ENCODE measurements at places on chromosomes 2 and 18.

GRCh38 chr2:72273384-72273783 is 125.7 kb upstream of the CYP26B1 start:
- DNase-seq, result no peak

DNA sequence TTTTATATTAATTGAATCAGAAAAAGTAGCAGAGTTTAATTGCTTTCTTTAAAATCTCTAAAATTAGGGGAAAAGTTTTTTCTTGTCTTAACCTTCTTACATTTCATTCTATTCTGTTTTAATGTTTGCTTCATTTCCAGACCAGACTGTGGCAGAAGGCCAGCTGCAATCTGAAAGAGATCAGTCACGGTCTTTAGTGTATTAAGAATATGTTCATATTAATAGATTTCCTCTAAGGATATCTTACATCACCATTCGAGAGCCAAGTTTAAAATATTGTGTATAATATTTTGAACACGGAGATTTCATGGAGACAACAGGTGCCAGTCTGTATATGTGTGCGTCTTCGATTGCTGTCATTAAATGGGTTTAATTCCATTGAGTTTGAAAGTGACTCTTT is 230.9 kb upstream of the ZSWIM2 start:
- no peak for DNase-seq

GRCh38 chr2:217469203-217469810 is 533.5 kb downstream of the TNS1 start:
- no peak for DNase-seq

DNA sequence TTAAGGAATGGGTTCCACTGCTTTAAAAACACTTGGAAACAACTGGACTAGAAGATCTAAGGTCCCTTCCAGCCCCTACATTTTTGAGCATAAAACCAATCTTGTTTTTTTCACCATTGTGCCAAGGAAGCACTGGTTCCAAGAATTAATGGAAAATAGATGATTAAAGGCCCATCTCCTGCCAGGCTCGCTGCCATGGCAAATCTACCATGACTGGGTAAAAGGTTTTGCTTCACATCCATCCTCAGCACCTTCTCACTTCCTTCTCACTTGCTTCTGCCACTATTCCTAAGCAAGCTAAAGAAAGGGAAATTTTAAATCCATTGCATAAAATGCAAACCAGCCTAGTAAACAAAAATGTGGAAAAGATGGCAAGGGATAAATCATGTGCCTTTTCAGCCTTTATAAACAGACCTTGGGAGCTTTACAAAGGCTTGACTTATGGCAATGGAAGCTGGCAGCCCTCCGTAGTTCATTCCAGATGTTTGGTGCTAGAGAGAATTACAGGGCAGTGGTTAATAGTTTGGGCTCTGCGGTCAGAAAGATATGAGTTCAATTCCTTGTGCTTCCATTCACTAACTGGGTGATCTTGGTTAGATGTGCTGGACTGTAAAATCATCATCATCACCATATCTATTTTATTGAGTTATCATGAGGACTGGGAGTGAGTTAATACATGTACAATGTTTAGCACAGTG is 27.0 kb upstream of the ST3GAL5 start:
- DNase-seq, result no peak

DNA sequence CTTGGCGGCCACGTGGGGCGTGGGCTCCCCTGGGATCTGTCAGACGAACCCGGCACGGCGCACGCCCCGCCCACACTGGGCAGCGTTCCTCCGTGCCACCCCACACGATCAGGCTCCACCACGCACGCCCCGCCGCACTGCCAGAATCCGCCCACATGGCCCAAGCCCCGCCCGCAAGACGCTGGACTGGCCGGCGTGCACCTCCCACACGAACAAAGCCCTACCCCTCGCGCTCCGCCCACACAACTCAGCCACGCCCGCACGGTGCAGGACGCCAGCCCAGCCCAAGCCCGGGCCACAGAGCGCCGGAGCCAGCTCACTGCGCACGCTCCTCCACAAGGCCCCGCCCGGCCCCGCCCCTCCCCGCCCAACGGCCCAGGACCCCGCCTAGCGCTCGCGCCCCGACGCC is 555 bp downstream of the TMEM18 start:
- peak; percentile 94 for DNase-seq

GRCh38 chr18:8629602-8630001 is 20.4 kb downstream of the RAB12 start:
- no peak for DNase-seq

- no peak for DNase-seq
Measured at GRCh38 chr2:17962876-17963275, 84.4 kb downstream of the KCNS3 start.

GRCh38 chr18:23857756-23858155 is 156.8 kb upstream of the TTC39C start:
- DNase-seq, result no peak

- DNase-seq, result no peak
Measured at GRCh38 chr18:24500217-24500616, 39.8 kb downstream of the HRH4 start.

DNA sequence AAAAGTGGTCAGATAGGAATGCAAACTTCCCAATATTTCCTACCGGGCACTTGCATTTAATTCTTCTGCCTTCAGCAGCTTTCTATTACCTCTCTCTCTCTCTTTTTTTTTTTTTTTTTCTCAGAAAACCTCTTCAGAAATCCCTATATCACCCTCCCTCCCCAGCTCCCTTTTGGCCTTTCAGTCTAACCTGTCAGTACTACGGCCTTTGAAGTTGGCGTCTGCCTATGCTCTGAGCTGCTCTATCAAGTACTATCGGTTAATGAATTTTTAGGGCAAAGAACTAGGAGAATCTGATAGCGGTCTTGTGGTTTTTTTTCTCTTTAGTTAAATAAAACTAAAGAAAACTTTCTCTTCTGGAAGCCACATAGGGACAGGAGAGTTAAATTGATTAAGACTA is 122.4 kb upstream of the MAPRE2 start:
- no peak for DNase-seq

DNA sequence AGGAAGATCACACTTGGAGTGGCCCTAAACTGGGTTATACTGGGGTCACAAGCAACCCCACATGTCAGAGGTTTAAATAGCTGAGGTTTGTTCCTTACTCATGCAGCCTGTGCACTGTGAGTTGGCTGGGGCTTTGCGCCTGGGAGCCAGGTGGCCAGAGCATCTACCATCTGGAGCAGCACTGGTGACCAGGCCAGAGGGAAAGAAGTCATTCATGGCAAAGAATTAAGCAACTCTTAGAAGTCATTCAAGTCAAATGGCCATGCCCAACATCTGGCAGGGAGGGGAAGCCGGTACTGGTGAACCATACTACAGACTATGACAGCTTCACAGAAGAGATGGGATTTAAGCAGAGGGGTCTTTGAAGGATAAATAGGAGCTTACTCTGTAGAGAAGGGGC is 90.7 kb downstream of the POLR1A start:
- no peak for DNase-seq

DNA sequence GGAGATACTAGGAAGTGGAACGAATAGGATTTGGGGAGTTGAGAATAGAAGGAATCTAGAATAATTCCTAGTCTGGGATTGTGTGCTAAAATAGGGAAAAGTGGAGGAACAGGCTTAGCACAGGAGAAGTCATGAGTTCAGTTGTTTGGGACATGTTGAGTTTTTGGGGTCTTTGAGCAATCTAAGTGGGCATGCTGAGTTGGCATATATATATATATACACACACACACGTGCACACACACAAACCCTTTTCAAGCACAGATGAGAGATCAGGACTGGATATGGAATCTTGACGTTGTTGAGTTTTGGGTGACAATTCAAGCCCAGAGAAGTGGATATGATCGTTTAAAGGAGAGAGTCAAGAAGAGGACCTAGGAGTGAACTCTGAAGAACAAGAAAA is 168.2 kb upstream of the CHST9 start:
- no peak for DNase-seq

GRCh38 chr2:220310451-220310861 is 683.0 kb downstream of the SLC4A3 start:
- no peak for DNase-seq

GRCh38 chr2:47134386-47135090 is 20.6 kb downstream of the STPG4 start:
- no peak for DNase-seq

GRCh38 chr2:19675856-19676460 is 225.8 kb downstream of the TTC32 start:
- no peak for DNase-seq

DNA sequence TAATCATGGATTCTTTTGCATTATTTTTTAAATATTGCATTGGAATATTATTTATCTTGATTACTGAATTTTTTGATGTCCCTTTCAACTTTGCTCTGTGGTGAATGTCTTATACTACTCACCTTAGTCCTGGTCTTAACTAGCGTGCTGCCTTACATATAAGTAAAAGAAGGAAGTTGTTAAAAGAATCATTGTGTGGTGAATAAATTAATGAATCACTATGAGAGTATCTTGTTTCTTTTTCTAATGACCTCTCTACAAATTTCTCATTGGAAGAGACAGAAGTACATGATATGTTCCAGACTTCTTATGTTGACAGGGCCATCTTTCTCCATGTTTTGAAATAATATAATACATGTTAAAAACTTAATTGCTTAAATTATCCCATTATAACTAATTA is 432.6 kb upstream of the MMADHC start:
- no peak for DNase-seq

- DNase-seq, result no peak
Measured at GRCh38 chr2:144701259-144701658, 181.3 kb upstream of the ZEB2 start.

DNA sequence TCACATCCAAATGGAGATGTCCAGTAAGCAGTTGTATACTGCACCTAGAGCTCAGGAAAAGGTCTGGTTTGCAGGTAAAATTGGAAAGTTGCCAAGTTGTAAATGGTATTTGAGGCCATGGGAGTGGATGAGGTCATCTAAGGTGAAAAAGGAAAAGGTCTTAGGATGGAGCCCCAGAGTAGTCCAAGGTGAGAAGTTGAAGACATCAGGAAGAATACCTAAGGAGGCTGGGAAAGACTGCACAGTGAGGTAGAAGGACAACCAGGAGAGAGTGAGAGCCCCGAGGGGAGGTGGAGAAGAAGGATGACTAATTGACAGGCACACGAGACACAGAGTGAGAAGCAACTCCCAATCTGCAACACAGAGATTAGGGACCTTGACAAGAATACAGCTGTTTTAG is 10.7 kb downstream of the DPP4 start:
- DNase-seq, result no peak

DNA sequence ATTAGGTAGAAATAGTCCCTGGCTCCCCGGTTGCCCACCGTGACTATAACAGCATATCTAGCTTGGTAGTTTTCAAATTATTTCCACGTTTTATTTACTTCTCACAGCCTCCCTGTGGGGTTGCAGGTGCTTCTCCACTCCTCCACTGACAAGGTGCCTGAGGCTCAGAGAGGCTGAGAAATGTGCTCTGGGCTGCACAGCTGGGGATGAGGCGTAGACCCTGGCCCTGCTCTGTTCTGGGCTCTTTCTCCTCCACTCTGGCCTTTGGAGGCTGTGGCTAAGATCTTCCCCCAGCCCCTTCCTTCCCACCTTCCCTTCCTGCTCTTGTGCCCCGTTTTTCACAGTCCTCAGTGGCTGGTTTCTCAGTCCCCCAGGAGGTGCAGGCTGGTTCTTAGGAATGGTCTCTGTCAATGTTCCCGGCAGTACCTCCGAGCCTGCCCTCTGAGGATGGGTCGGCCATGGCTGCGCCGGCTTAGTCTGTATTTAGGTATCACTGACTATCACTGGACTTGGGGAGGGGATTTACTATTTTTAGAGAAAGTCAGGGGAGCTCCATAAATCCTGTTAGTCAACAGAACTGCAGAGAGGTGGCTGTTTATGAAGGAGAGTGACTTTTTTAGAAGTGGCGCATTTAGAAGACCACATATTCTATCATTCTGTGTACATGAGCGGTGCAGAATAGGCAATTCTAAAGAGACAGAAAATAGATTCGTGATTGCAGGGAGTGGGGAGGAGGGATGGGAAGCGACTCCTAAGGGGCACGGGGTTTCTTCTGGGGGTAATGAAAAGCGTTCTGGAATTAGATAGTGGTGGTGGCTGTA is 35.0 kb downstream of the HPCAL1 start:
- DNase-seq, result no peak

DNA sequence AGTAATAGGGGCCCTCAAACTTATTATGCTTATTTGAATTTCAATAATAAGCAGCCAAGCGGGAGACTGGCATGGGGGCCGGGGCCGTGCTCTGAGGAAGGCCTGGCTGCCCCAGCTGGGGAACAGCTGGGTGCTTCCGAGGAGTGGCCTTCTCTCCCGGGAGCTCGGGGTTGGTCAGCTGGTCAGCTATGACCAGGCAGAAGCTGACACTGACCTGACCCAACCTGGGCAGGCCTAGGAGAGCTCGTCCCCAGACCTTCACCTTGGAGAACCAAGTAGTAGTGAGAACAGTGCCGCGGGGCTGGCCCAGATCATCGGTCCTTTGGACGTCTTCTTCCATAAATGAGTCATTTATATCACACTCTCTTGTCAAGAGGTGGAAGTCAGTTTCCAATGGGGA is 36.1 kb downstream of the RRM2 start:
- DNase-seq, result no peak

DNA sequence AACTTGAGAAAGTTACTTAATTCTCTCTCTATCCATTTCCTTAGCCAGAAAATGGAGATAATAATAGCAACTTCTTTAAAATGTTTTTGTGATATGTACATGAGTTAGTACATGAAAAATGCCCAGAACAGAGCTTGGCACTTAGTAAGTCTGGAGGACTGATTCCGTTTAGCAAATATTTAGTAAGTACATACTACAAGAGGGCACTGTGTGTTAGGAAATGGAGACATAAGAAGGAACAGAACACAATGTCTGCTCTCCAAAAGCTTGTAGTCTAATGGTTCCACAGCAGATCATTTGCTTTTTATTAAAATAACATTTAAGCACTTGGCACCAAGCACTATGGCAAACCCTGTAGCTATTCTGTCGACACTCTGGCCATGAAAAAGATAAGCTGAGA is 47.5 kb upstream of the CDH20 start:
- no peak for DNase-seq

GRCh38 chr2:217903859-217904613 is 98.8 kb downstream of the TNS1 start:
- DNase-seq, result no peak

DNA sequence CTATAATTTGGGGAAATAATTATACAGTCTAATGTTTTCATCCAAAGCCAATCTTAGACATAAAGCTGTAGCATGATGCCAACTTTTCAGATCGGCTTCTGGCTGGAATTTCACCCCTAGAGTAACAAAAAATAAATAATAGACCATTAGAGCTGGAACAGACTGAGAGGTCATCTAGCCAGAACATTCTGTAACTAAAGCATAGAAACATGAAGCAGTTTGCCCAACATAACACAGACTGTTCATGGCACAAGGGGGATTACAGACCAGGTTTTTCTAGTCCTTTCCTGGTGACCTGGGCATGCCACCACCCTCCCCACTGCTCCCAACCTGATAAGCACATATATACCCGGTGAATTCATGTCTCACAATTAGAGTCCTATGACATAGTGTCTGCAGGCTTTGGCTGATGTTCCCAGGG is 116.4 kb upstream of the PPP1CB start:
- no peak for DNase-seq

DNA sequence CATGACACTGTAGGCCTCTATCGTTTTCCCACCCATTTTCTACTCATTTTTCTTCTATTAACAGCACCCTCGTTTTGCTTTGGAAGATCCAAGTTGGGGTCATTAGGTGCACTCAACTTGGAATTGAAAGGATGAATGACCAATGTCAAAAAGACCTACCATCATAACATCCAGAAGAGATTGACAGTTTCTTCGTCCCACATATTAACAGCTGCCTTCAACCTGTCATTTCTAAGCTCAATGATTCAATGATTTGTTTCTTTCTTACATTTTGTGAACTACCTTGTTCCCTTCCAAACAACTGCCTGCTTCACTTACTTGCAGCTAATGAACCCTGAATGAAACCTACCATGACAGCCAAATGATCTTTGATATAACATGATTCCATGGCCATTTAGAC is 224.0 kb upstream of the KCNH7 start:
- DNase-seq, result no peak

GRCh38 chr2:38330754-38331153 is 46.3 kb downstream of the ATL2 start:
- DNase-seq, result no peak
